ENCODE measurements at places on chromosomes 2 and 18.

DNA sequence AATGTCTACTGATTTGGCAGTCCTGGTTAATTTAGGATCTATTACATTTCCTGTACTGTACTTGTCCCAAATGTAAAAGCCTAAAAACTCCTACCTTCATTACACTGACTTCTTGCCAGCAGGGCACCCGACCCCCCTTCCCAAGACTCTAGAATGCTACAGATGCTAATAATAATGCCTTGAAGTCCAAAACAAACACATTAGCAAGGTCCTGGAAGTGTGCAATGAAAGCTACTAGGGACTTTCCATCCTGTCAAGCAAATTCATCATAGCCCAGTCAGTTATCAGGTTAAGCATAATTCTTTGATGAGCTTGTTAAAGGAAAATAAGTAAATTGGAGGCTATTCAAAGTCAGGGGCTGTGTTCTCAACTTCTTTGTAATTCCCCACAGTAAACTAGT, 115.3 kb upstream of the RBBP8 start:
- DNase-seq: no peak

- no peak for DNase-seq
Observed at GRCh38 chr2:2691419-2691818, 360.3 kb upstream of the MYT1L start.

DNA sequence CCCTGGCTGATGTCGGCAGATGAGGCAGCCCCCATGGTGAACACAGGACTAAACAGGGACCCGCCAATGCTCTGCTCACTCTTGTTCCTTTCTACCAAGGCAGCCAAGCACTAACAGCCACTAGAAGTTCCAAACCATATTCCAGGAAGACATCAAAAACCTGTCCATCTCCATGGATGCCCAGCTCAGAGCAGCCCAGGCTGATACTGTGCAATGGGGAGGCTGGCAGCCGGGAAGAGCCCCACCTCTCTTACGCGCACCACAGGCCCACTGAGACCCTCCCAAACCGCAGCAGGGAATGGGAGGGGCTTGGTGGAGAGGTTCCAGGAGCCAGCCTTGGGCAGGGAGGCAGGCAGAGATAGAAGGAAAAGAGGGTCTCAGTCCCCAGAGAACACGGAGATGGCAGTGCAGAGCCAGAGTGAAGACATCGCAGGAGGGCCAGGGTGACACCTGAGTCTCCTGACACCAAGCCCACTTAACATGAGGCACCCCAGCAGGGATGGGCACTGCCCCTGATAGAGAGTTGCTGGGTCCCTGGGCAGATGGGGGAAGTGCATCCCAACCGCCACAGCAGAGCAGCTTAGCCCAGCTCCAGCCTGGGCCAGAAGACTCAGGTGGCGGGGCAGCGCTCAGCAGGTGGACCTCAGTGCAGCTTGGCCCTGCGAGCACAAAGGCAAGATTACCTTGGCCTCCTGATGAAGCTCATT, 3.4 kb downstream of the HS6ST1 start:
- no peak for DNase-seq

- no peak for DNase-seq
Observed at GRCh38 chr18:68861365-68861764, 63.5 kb downstream of the CCDC102B start.

DNA sequence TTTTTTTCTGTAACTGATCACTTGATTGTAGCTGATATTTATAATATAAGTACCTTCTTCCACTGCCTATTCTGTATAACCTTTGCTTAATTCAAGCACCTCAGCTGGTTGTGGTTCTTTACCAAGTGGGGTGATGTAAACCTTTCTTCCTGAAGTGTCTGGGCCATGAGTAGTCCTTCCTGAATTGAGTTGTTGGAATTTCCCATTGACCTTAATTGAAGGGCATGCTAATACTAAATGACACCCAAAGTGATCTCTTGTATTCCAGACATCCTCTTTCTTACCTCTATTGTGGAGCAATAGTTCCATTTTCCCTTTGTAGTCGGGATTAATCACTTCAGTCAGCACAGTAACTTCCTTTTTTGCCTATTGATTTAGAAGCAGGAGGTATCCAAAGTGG, 1496.8 kb upstream of the CELF4 start:
- DNase-seq: no peak
